Activated T-helper 17 cell treated with anti-CD3 and anti-CD28 coated beads, Interleukin-2, amount 50 U/mL, for 72 hours (primary cell): ENCODE measurements at places on chromosomes 4 and X. TPM values are rescaled to one million over a fixed set of nuclear protein-coding genes. Genes with fewer than 3 reads are reported as not detected.

Gene LRPAP1
- total RNA-seq: 46.9 TPM

Gene TMEM31
- not detected for total RNA-seq

Gene MAP3K15
- 0.48 TPM for total RNA-seq

Gene CEP44
- total RNA-seq: 17.7 TPM

Gene TRIML2
- not detected for total RNA-seq

Gene SPANXA2
- not detected for total RNA-seq

Gene DIAPH2
- total RNA-seq: 7.1 TPM

Gene SPATA4
- total RNA-seq: not detected

Gene C4orf50
- total RNA-seq: 0.34 TPM

Gene SHISA3
- total RNA-seq: not detected

Gene CDX4
- total RNA-seq: not detected

Gene MAGEC1
- not detected for total RNA-seq

Gene EGFL6
- 1.3 TPM for total RNA-seq
